ENCODE measurements at places on chromosomes 12 and 14.

DNA sequence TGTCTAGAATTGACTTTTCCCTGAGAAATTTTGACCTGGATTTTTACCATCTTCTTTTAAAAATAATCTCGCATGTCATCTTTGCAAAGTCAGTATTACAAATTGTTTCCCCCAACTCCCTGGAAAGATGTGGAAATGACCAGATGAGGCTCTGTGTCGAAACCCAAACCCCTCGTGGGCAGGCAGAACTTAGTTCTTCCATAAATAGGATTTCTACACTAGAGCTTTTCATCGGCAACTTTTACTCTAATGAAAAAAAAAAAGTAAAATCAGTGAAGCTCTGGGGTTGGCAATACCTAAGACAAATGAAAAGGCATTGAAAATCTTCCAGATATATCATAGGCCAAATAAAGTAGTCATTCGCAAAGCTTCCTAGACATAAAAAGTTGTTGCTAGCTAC, 17.0 kb downstream of the SSPN start:
- DNase-seq: no peak

GRCh38 chr14:96198430-96199130, 6.1 kb upstream of the BDKRB2 start:
- no peak for DNase-seq

DNA sequence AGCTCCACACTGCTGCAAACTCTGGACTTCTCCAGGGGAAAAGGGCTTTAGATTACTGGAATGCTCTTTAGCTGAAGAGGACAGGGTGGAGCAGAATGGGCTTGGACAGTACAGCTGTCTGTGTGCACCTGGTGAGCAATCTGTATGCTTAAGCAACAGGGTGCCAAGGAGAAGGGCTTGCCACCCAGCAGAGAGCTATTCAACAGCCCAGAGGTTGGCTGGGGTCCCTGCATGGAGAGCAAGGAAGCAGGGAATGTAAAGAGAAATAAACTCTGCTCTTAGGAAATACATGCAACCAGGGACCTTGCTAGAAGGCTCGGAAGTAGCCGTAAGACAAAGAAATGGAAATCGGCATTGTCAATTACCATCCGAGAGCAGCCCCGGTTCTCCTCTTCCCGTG, 53.0 kb upstream of the CORO1C start:
- no peak for DNase-seq

GRCh38 chr14:22842211-22843122, 6.1 kb downstream of the MMP14 start:
- DNase-seq: no peak

- DNase-seq: no peak
These were observed 68.8 kb downstream of the GALNT16 start for GRCh38 chr14:69328765-69329164.

DNA sequence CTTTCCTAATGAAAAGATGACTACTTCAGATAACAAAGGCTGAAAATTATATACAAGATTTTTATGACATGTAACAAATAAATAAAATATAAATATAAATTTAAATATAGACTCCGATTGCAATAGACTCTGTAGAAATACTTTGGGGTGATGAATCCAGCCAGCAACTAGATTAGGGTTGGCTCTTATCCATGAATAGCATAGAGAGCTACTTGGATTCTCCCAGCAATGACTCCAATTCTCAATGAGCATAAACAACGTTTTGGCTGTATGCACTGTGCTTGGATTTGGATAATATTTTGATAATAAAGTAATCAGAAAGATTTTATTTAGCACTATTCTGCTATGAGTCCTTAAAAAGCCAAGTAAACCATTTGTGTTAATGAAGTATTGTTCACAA, 58.0 kb upstream of the LRFN5 start:
- no peak for DNase-seq

- DNase-seq: no peak
These were observed 243.2 kb downstream of the ANO6 start for GRCh38 chr12:45458854-45459807.

DNA sequence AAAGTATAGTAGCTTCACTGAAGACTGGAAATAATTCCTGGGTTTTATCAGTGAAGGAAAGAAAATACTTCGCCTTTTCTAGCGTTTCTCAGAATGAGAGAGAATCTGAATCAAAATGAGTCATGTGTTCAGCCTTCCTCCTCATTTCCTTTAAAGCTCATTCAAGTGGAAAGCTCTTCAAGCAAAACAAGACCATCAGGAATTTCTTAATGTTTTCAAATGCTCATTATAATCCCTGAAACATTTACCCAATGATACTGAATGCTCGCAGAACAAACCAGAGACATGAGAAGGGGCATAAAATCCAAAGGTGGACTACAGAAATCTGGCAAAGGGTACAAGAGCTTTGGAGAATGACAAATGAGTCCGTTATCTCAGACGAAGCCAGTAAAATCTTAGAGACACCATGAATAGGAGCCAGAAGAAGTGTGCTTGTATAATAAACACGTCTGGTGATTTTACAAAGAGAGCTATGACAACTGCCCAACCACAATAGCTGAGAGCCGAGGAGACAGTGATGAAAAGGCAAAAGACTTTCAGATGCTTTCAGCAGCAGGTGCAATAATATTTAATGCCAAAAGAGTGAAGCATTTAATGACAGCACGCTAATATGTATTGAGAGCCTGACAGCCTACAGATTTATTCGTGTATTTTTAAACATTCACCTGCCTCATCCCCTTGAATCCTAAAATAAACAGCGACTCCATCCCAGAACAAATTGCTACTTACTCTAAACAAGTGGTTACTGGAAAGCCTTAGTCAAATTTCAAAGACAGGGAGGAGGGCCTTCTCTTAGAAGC, 19.0 kb downstream of the SPRING1 start:
- no peak for DNase-seq

DNA sequence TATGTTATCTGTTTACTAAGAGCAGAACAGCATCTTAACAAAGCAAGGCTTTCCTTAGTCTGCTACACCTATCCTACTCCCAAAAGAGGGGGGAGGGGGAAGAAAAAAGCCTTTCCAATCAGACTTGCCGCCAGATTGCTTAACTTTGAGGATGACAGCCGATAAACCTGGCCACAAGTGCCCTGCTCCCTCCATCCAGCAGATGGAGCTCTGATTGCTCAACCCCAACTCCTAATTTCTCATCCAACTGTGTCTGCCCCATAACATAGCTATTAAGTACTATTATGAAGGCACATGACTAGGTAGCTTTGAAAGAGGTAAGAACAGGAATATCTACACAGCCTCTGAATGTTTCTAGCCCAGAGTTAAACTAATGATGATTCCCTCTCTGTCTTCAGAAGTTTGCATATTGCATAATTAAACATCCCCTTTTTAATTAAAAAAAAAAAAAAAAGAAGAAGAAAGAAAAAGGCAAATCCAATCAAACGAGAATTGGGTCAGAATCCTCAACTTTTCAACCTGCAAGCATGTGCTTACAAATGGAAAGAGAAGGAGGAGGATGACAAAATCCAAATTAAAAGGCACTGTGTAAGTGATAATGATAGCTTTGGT, 247.4 kb downstream of the GALC start:
- peak; percentile 0 for DNase-seq

DNA sequence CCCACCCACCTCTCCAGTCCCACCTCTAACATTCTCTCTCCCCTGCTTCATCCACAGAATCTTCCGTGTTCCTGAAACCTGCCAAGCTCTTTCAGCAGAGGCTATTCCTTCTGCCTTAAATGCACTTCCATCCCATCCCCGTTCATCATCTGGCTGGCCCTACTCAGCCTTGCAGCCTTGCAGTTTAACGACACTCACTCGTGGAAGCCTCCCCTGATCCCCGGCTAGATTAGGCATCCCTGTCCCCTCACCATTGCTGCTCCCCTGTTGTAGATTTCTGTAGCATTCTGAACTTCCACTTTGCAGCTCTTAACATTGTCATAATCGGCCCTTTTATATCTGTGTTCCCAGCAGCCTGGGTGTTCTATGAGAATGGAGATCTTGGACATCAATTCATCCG, 280.5 kb upstream of the NOS1 start:
- DNase-seq: no peak

GRCh38 chr14:77786148-77786547, 13.8 kb upstream of the ADCK1 start:
- DNase-seq: no peak

DNA sequence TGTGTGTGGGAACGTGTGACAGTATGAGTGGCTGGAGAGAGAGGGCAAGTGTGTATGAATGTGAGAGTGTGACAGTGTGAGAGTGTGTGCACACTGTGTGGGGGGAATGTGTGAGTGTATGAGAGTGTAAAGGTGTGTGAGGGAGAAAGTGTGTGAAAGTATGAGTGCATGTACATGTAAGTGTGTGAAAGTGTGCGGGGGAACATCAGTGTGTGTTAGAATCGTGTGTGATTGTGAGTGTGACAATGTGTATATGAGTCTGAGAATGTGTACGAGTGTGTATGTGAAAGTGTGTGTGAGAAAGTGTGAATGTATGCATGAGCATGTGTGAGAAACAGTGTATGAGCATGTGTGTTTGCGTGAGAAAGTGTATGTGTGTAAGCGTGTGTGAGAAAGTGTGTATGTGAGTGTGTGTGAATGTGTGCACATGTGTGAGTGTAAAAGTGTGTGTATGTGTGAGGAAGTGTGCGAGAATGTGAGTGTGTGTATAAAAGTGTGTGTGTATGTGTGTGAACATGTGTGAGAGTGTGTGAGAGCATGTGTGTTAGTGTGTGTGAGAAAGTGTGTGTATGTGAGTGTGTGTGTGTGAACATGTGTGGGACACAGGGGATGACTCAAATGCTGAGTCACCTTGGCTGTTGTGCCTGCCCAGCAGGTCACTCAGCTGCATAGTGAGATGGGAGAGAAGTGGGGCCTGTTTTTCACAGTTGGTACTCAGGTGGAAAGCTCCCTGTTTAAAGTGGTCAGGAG, 220.5 kb upstream of the TBX3 start:
- peak; percentile 16 for DNase-seq

DNA sequence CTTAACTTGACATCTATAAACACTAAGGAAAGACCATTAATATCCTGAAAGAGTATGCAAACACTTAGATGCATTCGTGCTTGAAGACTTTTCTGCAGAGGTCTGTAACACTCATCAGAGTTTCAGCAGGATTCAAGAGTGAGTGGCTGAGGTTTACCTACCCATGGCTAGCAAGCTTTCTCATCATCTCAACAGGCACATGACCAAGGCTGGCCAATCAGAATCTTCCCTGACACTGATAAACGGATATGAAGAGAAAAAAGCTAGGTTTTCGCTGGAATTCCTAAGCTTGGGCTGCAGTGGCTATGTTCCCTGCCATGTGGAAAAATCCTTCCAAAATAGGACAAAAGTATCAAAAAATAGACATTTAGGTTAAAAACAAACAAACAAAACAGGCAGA, 162.1 kb upstream of the USP15 start:
- DNase-seq: no peak

GRCh38 chr12:62914443-62915203, 20.3 kb downstream of the PPM1H start:
- no peak for DNase-seq

DNA sequence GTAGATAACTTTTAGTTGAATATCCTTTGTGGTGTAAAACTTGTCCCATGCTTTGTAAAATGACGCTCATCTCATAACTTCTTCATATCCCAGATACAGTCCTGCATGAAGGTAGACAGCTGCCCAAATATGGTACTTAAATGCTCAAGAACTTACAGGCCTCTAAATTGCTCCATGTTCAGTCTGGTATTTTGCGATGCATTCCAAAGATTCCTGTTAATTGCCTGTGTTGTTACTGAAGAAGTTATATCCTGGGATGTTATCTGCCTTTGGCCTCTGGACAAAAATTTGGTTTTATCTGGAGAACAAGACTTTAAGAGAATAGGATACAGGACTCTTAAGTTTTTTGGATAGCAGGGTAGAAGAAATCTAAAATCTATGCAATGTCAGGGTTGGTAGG, 473.0 kb downstream of the PCNX1 start:
- DNase-seq: peak; percentile 53

GRCh38 chr12:100706033-100706432, 88.5 kb upstream of the ANO4 start:
- DNase-seq: peak; percentile 57

DNA sequence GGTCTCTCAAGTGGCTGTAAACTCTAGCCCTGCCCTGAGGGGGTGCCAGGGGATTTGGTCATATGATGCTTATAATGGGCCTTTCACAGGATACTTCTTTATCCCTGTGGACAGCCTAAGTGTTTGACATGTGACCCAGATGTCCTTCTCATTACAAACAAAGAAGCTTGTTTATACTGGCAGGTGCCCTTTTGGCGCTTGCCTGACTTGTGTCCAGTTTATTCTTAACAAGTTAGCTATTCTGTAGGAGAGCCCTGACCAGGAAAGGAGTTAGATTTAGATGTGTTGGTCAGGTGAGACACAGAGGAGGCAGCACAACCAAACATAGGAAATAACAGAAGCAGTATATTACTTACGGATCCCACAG, 51.9 kb downstream of the CCDC91 start:
- no peak for DNase-seq

- no peak for DNase-seq
These were observed 8.4 kb downstream of the CNOT2 start for GRCh38 chr12:70251661-70252060.

- DNase-seq: no peak
These were observed 21.4 kb downstream of the ITPK1 start for GRCh38 chr14:93094121-93094918.

DNA sequence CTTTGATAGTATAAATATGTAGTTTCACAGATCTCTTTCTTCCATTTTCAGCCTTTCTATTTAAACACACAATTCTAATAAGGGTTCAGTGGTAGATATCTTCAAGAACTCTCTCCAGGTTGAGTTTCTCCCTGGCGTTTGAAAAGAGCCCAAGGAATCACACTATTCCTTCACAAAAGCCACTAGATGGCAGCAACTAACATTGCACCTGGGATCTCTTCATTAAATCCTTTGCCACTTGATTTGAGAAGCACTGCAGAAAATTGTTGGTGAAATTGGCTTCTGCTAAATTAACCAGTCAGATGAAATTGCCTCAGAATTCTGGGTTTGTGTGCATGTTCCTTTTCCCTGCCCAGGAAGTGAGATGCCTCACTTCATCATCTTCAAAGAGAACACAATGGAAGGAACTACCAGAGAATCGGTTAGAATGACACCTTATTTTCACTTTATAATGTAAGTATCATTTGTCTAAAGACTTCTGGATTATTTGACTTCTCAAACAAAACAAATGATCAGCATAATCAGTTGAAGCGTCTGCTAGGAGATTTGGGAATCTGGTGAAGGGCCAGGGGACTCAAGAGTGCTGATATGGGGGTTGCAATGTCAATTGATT, 6.8 kb downstream of the CCDC198 start:
- DNase-seq: peak; percentile 25

DNA sequence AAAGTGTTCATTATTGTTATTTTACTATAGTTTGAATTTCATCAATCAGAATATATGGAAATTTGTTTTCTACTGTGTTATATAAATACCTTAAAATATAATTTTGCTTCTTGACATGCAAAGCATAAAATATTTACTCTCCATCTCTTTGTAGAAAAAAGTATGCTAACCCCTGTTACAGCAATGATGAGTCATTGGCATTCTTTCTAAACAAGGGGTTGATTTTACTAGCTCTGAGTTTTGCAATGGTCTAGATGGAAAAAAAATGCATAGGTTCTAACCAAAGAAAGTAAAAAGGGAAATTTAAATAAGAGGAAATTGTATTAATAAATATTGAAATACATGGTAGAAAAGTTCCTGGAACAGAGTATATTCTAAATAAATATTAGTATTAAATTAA, 990.2 kb upstream of the ATXN7L3B start:
- DNase-seq: no peak

Measured in brain microvascular endothelial cell (primary cell).